ENCODE measurements at places on chromosomes 6 and 20.

GRCh38 chr6:167827583-167828324 is 1.0 kb downstream of the AFDN start:
- peak; percentile 71 for DNase-seq

- DNase-seq = no peak
Observed at GRCh38 chr6:22025468-22026163, 271.2 kb downstream of the PRL start.

DNA sequence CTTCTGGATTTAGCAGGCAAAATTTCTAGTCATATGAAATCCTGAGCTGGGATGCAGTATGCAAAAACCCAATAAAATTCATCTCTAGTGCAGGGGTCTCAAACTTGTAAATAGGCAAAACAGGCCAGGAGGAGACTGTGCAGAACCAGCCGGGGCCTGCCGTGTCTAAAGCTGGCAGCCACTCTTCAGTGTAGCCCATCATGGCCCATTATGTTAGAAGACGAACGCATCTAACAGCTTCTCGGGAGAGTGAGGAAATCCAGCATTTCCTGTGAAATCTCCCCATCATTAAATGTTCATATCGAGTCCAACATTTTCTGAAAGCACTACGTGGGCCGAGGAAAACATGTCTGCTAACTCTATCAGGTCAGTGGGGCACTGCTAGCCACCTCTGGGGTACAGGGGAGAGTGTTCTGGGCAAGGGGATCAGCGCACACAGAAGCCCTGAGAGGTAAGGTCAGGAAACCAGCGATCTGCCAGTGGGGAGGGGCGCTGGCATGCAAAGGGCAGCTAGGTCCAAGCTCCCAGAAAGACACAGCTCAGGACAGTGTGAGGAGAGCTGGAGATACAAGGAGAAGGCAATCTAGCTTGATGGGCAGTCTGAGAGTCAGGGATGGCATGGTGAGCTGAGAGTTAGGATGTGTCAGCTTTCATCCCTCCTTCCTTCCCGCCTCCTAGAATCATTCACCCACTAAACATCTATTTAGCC is 144.2 kb downstream of the PREX1 start:
- DNase-seq = no peak

GRCh38 chr6:144316862-144317195 is 31.7 kb downstream of the UTRN start:
- no peak for DNase-seq

- no peak for DNase-seq
Observed at GRCh38 chr6:37651991-37652390, 45.7 kb downstream of the MDGA1 start.

DNA sequence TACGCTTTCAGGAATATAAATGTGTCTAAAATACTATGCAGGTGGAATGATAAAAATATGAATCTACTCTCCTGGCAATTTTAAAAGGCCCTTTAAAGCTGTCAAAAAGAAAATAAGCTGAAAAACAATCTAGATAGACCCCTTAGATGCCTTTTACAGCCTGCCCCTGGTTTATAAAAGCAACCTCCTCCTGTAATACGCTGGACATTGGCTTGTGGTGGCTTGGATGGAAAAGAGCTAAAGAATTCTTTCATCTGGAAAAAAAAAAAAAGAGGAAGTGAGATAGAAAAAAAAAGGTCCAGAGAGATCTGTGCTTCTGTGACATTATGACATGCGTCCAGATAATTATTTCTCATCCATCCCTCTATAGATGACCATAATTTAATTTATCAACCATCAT is 115.9 kb upstream of the NRSN1 start:
- DNase-seq = no peak

DNA sequence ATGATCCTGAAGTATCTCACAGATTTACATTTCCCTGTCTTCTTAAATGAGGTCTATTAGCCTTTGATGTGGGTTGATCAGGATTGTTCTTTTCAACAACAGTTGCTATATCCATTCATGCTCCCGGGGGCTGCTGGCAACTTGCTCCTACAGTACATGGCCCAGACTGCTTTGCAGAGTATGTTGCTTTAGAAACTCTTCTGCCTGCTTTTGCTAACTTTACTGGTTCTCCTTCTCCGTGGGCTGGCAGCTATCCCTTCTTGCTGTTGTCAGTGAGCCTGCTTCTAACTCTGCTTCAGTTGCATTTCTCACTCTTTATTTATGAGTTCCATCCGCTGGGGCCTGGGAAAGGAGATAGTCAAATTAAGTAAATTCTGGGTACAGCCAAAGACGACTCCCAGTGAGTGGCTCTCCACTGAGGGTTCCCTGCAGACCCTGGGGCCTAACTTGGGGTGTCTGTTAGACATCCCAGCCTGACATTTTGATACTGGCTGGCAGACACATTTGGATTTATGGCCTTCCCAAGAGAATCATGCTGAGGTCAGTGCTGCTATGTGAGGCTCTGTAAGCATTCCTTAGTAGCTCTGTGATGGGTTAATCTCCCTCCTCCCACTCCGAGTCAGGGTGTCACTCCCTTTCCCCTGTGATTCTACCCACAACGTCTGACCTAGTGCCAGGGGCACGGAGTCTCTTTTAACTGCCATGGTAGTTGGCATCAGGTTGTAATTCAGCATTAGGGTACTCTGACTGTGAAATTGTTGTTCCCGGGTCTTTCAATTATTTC is 73.6 kb downstream of the SLX4IP start:
- no peak for DNase-seq
